ENCODE measurements at places on chromosomes 5 and 9. TPM values are rescaled to one million over a fixed set of nuclear protein-coding genes. Genes with fewer than 3 reads are reported as not detected.
A peak's percentile ranks its signal among the peaks of the same experiment; 100 is the strongest.

The PTGES gene
- 3.3 TPM for total RNA-seq

- DNase-seq, result no peak
Measured at GRCh38 chr9:33153666-33154065, 13.5 kb downstream of the B4GALT1 start.

GRCh38 chr5:31098811-31099210, 94.7 kb upstream of the CDH6 start:
- no peak for DNase-seq

The TMEM171 gene
- 0.78 TPM for total RNA-seq

DNA sequence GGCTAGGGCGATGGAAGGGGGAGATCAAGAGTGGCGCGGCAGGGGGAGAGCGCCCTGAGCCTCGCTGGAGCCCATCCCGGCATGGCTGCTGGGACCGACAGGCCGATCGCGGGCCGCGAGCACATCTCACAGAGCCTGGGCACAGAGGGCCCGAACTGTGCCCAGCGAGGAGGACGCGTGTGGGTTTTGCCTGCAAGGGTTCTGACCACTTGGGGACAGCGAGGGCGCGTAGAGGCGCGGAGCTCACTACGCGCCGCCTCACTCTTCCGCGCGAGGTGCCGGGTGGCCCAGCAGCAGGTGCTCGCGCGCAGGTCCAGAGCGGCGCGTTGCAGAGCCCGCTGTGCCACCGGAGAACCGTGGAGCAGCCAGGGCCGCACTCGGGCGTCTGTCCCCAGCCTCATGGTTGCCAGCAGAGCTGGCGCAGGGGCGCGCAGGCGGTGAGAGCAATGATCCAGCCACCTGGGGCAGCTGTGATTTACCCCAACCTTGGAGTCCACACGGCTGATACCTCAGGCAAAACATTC, 16.3 kb upstream of the PITX1 start:
- DNase-seq, result no peak

The TEX48 gene
- total RNA-seq, result not detected

DNA sequence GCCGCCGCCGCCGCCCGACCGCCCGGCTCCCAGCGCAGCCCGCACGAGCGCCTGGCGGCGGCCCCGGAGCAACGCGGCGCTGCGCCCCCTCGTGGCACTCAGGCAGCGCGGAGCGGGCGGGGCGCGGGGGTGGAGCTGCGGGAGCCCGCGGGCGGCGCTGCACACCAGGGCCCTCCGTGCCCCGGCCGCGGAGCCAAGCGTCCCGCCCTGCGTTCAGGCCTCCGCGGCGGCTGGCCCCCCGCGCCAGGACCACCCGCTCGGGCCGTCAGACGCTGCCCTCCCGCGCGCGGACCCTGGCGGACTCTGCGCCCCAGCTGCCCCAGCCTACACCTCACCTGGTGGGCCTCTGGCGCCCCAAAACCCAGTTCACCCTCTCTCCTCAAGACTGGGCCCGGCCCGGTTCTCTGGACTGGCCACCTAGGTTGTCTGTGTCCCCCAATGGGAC, at the start of gene RASGEF1C:
TSS of gene RASGEF1C (minus strand) at position 75 of the 445 bp plus-strand sequence. CDS start 71,159 bp downstream, outside the sequence.
- no peak for DNase-seq

DNA sequence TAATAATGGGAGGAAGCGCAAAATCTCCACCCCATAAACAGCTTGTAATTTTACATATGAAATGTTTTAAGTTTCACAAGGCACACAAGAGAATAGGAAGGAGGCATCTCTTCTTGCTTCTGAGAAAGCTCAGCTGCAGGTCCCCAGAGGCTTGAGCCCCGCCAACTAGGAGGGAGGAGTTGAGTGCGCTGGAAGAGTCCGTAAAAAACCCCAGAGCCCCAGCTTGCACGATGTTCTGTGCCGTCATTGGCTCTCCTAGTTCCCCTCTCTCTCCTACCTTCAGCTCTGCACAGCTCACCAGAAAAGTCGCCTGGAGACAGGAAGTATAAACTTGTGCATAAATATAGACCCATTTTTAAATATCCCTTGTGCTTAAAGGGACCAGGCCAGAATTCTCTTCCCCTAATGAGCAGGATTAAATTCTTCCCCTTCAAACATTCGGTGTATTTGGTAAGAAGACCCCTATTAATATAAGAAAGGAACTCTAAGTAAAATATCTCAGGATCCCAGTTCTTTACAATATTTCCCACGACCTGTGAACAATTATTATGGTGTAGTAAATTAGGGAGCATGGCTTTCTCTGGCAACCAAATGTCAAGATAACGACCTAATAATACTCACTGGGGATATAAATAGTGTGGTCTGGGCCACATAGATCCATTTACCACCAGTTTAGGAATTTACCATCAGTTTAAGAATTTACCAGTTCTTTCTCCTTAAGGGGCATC, 13.7 kb downstream of the GLRX start:
- peak; percentile 14 for DNase-seq

The ADAMTS12 gene
- 1.2 TPM for total RNA-seq

- DNase-seq, result no peak
Measured at GRCh38 chr9:19030899-19031298, 2.1 kb downstream of the SAXO1 start.

- DNase-seq, result no peak
Measured at GRCh38 chr9:37639109-37639762, 11.5 kb upstream of the FRMPD1 start.

The CDX1 gene
- total RNA-seq, result not detected

The ANKRD34B gene
- 0.16 TPM for total RNA-seq

The CEP120 gene
- 42.0 TPM for total RNA-seq

The PITX1 gene
- not detected for total RNA-seq

DNA sequence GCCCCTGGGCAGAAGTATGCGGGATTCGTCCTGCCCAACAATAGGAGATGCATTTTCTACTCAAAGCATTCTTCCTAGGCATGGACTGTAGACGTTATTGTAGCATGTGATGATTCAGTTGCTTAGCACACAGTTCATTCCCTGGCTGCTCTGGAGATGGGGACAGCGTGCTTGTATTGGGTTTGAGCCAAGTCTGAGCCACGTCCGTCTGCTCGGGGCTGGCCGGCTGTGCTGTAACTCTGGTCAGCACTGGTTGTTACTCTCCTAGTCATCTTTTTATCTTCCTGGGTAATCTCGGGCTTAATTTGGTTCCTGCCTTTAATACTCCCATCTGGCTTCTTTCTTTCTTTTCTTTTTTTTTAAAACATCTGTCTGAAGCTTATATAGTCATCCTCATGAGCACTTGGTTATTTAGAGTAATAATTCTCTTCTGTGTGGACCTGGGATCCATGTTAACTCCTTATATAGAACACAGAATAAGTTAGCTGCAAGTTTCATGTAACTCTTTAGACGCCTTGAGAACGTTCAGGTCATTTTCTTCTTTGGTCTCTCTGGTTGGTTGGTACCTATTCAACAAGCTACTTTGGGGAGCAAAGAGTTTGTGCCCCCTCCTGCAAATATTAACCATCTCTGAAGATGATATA, 118.8 kb upstream of the RPS23 start:
- peak; percentile 3 for DNase-seq

GRCh38 chr5:947626-948471, 55.2 kb downstream of the TRIP13 start:
- DNase-seq, result no peak
